ENCODE measurements at places on chromosomes 12 and 14.

GRCh38 chr14:32933629-32934072 is 5.0 kb upstream of the NPAS3 start:
- DNase-seq, result no peak

DNA sequence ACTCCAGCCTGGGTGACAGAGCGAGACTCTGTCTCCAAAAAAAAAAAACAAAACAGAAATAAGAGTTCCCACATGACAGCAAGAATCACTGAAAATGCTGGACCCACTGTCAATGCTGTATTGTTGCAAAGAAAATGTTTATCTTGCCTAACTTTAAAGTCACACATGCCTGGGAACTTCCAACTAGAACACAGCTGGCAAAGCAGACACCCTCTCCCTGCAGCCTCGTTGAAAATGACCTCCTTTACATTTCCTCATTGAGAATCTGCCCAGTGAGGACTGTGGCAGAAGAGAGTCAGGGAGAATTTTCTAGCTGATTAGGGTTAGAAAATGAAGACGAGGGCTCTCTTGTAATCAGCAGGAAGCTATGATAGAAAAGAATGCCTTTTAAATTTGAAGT is 42.8 kb upstream of the TCL1A start:
- DNase-seq, result no peak

GRCh38 chr12:110335481-110336045 is 54.5 kb downstream of the ATP2A2 start:
- DNase-seq, result no peak

DNA sequence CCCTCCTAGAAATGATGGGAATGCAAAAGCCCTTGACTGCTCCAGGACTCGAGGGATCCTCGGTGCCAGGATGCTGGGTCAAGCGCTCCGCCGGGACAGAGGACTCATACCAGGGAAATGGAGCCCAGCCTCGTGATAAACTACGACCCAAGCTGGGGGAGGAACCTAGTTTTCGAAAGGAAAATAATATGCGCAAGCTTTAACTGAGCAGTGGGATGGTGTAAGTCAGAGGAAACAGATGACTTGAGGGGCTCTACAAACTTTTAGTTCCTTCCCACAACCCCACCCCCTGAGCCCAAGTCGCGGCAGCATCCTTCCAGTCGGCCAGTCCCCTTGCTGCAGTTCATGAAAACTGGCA is 654 bp upstream of the SUPT16H start:
- DNase-seq, result peak; percentile 14

- DNase-seq, result no peak
Observed at GRCh38 chr12:91591639-91591987, 409.0 kb upstream of the DCN start.

DNA sequence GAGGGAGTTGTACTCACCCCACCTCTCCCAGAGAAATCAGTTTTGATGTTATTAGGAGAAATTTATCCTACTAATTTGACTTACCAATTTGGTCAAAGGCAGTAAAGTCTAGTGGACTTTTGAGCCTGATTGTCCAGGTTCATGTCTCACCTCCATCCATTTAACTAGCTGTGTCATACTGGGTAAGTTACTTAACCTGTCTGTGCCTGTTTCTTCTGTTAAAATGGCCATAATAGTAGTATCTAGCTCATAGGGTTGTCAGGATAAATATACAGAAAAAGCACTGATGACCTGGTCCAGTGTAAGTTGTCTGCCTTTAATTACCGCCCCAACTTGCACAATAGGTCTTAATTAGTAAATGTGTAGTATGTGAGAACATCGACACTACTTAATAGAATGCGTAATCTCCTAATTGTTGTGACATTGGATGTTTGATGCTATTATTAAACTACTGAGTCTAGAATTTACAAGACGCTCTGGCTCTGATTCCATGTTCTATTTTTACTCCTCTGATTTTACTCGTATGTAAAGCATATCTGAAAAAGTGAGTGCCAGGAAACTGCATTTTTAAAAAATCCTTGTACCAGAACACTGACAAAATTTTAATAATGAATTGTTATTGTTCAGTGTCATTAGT is 1.5 kb downstream of the RAB21 start:
- DNase-seq, result no peak

Measured in CD4-positive, alpha-beta T cell treated with Interferon gamma for 1 hour (primary cell).